Ureter (tissue), 1 donor: ENCODE measurements at places on chromosomes 13 and 19. TPM values are rescaled to one million over a fixed set of nuclear protein-coding genes. Genes with fewer than 3 reads are reported as not detected.

Gene C2CD4C
- total RNA-seq: 1.1 TPM

- DNase-seq: no peak
Observed at GRCh38 chr19:5926641-5927440, 12.8 kb downstream of the CAPS start.

DNA sequence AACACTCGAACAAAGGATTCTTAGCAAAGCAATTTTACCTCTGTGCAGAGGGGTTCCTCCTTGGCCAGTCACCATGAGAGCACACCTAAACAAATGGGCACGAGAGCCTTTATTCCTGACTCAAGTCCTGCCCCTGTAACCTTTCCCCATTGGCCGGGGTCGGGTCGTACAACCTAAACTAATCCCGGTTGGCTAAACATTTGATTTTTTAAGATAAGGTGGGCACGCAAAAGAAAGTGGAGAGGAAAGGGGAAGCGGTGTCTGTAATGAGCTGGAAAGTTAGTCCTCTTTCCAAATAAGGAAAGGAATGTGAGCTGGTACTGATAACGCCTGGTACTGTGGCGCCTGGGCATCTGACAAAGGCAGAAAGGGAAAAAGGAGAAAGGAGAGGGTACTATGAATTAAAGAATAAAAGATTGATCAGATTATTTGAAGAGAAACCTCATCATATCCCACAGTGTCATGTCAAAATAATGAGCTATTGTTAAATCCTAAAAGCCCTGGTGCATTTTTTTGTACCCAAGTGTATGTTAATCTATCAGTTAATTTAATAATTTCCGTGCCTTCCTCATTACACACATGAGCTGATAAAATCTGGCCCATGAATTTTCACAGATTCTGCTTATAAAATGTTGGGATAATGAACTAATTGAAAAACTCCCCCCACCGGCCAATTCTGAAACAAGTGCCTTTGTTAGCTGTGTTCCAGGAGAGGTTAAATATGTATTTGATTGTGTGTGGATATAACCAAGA lies 335.7 kb downstream of the RFC3 start:
- no peak for DNase-seq

DNA sequence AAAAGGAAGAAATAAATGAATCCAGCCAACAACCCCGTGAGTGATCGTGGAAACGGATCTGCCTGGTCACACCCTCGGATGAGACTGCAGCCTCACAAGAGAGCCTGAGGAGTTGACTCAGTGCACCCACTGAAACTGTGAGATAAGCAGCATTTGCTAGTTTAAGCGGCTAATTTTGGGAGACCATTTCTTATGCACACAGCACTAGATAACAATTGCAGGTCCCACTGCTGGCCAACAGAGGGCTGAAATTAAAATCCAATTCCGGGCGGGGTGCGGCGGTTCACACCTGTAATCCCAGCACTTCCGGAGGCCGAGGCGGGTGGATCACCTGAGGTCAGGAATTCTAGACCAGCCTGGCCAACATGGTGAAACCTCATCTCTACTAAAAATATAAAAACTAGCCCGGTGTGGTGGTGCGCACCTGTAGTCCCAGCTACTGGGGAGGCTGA lies 3.6 kb downstream of the UQCR11 start:
- no peak for DNase-seq
